ENCODE measurements at places on chromosomes 3 and 15. TPM values are rescaled to one million over a fixed set of nuclear protein-coding genes. Genes with fewer than 3 reads are reported as not detected.

DNA sequence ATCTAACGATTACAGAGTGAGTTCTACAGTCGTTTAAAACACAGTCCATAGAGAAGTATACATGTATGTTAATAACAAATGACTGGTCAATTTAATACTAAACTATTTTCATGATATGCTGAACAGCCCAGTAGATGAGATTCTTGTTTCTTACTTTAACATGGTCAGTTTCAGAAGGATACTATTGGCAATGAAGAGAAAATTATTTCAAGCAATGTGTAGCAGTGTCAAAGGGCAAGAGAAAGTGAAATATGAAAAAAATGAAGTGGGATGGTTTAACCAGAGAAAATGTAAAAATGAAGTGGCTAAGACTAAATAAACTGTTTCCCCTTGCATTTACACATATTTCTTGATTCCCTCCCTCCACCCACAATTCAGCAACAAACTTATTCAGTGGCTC is 192.1 kb upstream of the TTC14 start:
- H3K4me1 ChIP-seq, result no peaks in the 10 kb centered on the region
- DNase-seq, result no peak
- H3K4me3 ChIP-seq, result no peak overlapping the region

Gene CLDN16
- not detected for polyA plus RNA-seq

- H3K27me3 ChIP-seq, result no peaks in the 10 kb centered on the region
- DNase-seq, result no peak
- H3K4me3 ChIP-seq, result peak overlapping the region; percentile 83
- H3K27ac ChIP-seq, result peak overlapping the region; percentile 75
- H3K36me3 ChIP-seq, result no peaks in the 10 kb centered on the region
These were observed 1.4 kb downstream of the MAPKBP1 start for GRCh38 chr15:41775651-41776050.

DNA sequence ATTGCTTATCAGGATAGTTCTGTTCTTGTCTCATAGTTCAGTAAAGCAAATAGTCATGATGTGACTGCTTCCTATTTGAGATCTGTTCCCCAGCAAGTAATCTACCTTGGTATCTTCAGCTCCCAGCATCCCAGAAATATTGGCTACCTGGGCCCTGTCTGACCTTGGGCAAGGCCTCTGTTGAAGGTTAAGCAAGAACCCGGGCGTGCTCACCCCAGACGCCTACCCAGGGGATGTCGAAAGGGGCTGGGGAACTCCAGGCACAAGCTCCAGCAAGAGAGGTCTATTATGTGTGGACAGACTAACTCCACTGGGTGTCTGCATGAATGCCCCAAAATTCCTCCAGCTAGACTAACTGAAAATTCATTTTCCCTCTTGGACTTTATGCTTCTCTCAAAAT is 37.3 kb upstream of the IGF1R start:
- DNase-seq, result no peak
- H3K36me3 ChIP-seq, result no peaks in the 10 kb centered on the region
- no peaks in the 10 kb centered on the region for H3K4me1 ChIP-seq
- no peak overlapping the region for H3K4me3 ChIP-seq
- H3K27me3 ChIP-seq, result no peaks in the 10 kb centered on the region

Gene C3orf85
- polyA plus RNA-seq, result not detected

Gene H1-8
- polyA plus RNA-seq, result not detected

Gene DBR1
- polyA plus RNA-seq, result 14.8 TPM

Gene TMCO5A
- not detected for polyA plus RNA-seq

Gene ABHD5
- 5.3 TPM for polyA plus RNA-seq

- no peak for DNase-seq
- H3K27me3 ChIP-seq, result no peaks in the 10 kb centered on the region
- no peak overlapping the region for H3K4me3 ChIP-seq
These were observed 163.1 kb downstream of the PLCL2 start for GRCh38 chr3:17047894-17048293.

DNA sequence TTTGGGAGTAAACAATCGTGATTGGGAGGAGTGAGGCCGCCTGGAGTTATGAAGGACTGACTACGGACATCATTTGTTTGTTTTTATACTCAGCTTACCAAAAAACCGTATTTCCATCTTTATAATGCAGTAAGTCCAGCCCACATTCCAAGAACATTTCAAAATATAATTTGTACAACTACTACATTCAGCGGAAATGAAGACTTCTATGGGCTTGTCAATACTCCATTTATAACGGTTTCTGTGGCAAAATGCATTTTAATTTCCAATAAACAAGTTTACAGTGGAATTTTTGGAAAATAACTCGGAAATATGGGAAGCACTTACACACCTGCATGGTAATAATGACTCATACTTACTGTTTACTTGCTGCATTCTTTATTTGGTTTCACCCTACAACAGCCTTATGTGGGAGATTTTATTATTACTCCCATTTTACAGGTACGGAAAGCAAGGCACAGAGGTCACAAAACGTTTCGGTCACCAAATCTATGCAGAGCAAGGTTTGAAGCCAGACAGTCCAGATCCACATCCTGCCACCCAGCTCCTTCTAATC is 62.3 kb downstream of the LDHAL6B start:
- no peaks in the 10 kb centered on the region for H3K27me3 ChIP-seq
- no peak overlapping the region for H3K27ac ChIP-seq
- no peaks in the 10 kb centered on the region for H3K4me1 ChIP-seq
- H3K36me3 ChIP-seq, result no peaks in the 10 kb centered on the region
- no peak overlapping the region for H3K4me3 ChIP-seq

GRCh38 chr15:39618063-39618823 is 37.4 kb downstream of the THBS1 start:
- no peaks in the 10 kb centered on the region for H3K27me3 ChIP-seq
- peaks cover 14% of the 10 kb centered on the region for H3K4me1 ChIP-seq
- no peaks in the 10 kb centered on the region for H3K36me3 ChIP-seq
- DNase-seq, result no peak

Gene APBA2
- polyA plus RNA-seq, result 11.1 TPM
